ENCODE measurements at places on chromosomes 3 and 15.

- DNase-seq = no peak
Observed at GRCh38 chr3:71370467-71370866, 213.1 kb downstream of the FOXP1 start.

- no peak for DNase-seq
Observed at GRCh38 chr15:79329171-79329611, 18.3 kb downstream of the TMED3 start.

- DNase-seq = no peak
Observed at GRCh38 chr3:10867384-10867783, 51.4 kb downstream of the SLC6A11 start.

DNA sequence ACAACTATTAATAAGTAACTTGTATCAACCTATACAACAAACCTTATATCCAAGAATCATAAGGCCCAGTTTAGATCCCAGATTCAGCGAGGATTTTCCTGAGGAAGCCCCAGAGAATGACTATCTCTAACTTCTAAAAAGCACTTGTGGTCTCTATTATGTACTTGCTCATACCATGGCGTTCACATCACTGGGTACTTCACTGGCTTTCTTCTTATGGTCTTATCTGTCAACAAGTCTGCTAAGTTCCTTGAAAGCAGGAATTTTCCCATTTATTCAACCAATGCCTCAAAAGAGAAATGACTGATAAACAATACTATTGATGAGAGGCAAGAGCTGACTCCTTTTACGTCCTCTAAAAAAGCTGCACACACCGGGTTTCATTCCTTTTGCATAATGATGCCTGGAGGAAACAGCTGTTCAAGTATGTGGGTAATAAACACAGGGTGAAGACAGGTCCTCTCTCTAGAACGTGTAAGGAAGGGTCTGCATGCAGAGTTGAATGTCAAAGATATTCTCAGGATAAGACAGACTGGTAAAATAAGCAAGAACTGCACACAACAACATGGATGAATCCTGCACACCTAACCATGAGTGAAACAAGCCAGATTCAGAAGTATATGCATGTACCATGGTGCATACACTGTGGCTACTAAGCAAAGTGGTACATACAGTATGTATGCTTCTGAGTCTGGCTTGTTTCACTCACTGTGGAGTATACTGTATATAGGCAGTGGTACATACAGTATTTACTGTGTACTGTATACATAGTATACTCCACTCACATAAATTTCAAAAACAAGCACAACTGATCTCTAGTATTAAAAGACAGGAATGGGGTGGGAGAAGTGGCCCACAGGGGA, 408.7 kb downstream of the SHQ1 start:
- DNase-seq = no peak

- peak; percentile 65 for DNase-seq
Observed at GRCh38 chr3:196179380-196180308, 31.6 kb downstream of the ZDHHC19 start.

DNA sequence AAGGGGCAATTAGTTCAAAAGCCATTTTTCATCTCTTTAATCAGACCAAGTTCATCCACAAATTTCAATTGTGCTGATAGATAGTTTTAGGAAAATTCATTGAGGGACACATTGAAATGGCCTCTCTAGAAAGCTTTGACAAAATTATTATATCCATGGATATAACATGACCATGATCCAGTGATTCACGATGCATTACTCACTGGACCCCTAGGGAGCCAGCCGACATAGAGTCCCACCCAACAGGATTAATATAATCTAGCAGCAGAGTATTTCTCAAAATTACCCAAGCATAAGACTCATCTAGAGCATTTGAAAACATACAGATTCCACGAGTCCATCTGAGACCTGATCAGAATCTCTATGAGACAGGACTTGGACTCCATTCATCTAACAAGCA, 100.3 kb downstream of the FRMD5 start:
- DNase-seq = no peak

- DNase-seq = no peak
Observed at GRCh38 chr3:130918328-130918727, 24.4 kb downstream of the ATP2C1 start.

GRCh38 chr3:120139140-120139539, 44.9 kb upstream of the GSK3B start:
- DNase-seq = no peak

GRCh38 chr15:48354694-48355303, 23.6 kb downstream of the DUT start:
- DNase-seq = no peak

- DNase-seq = no peak
Observed at GRCh38 chr3:58575971-58576652, 1.1 kb downstream of the FAM107A start.

DNA sequence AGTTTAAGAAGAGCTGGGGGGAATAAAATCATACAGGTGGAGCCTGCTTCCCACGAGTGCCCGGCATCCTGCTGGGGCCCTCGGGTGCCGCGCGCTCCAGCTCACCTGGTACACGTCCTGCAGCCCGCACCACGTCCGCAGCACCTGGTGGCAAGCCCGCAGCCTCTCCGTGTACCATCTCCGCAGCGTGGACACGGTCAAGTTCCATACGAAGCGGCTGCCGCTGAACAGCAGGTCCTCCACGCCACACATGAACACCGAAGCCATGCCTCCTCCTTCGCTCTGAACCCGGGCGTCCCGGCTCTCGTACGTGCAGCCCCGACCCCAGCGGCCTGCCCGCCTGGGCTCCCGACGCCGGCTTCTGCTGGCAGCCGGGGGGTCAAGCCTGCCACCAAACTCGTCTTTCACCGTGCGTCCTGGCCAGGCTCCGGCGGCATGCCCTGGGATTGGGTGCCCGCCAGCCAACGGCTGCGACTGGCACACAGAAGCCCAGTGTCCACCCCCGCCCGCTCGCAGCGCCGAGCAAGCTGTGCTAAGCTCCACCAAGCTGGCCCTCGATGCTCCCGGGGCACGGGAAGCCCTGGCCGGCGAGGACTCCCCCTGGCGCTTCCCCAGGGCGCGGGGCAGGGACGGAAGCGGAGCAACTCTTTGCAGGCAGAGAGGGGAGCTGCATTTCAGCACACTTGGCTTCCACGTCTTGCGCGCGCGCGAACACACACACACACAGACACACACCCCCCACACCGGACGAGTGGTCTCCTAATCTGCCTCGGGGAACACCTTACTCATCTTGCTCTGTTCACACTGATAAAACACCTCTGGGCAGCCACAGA, at the start of gene FRMD4B:
FRMD4B (minus strand) TSS at position 366 of the 833 bp plus-strand sequence; CDS start at position 267, 99 bp downstream.
- DNase-seq = no peak

DNA sequence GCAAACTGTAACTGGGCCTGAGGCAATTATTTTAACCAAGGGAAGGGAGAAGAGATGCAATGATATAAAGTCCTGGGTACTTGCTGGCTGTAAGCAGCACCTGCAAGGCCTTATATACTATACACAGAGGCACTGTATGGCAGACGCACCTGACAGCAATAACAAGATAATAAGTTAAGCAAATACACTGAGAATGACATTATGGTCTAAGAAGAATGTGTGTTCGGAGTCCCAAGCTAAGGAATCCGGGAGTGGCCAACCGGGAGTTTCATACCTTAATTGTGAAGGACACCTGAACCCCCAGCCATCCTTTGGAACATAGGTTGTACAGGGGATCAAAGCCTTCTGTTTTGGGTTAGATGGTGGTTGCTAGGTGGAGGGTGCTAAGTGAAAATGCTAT, 13.7 kb downstream of the FAM240A start:
- DNase-seq = no peak

Measured in activated T-helper 1 cell treated with Interleukin-2 at 50 U/mL for 16 hours (primary cell).